ENCODE measurements at places on chromosomes 5 and 9.

DNA sequence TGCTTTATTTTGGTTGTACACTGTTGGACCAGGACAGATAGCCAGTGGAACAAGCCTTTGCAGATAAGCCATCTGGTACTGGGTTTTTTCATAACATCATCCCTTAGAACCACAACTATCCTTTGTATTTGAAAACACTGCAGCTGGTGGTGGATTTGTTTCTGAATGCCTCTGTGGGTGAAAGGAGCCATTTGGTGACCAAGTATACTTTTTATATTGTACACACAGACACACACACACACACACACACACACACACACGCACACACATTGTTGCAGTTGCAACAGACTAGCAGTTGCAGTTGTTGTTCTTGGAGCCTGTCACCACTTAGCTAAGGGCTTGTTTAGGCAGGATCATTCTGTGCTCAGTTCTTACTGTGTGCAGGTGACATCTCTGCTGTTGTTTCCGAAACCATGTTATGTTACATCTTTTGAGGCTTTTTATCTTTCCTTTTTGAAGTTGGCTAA lies 22.9 kb upstream of the CAVIN4 start:
- DNase-seq, result no peak

DNA sequence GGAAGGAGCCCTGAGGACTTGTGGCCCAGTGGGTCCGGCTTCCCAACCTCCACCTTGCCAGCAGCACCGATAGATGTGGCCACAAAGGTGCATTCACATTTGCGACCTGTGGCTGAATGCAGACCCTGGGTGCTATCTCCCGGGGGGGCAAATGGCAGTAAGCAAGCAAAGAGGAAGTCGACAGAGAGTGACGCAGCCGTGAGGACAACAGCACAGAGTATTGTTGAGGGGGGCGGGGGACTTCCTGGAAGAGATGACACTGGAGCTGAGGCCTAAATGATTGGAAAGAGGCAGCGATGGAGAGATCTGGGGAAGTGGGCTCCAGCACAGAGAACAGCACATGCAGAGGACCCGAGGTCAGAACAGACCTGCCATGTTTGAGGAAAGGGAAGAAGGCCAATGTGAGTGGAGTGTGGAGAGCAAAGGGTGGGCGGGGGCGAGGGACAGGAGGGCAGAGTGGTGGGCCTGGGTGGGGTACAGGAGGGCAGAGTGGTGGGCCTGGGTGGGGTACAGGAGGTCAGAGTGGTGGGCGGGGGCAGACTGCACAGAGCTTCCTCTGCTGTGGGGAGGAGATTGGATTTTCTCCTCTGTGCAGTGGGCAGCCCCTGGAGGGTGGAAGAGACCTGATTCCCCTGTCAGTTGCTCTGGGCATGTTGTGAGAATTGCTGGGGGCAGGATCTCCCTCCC lies 42.6 kb downstream of the ADAMTS2 start:
- no peak for DNase-seq

DNA sequence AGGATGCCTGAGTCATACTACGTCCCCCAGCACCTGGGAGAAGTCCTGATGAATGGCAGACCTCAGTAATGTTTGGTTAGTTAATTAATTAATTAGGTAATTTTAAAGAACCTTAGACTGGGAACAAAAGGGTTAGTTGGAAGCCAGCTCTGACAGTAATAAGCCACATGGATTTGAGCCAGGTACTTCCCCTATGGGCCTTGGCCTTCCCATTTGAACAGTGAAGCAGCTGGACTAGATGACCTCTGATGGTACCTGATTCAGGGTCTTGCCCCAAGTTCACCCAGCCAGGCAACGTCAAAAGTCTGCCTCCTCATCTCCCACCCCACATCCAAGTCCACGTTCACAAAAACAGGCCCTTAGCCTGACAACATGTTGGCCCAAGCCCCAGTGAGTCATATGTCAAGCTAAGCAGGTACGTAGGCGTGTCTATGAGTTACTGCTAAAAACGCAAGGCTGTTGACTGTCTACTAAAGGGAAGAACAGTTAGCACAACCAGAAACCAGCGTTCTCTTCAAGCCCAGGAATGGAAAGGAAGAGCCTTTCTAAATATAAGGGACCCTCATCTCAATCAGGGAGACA lies 303.2 kb downstream of the ACTL7B start:
- DNase-seq, result peak; percentile 53

DNA sequence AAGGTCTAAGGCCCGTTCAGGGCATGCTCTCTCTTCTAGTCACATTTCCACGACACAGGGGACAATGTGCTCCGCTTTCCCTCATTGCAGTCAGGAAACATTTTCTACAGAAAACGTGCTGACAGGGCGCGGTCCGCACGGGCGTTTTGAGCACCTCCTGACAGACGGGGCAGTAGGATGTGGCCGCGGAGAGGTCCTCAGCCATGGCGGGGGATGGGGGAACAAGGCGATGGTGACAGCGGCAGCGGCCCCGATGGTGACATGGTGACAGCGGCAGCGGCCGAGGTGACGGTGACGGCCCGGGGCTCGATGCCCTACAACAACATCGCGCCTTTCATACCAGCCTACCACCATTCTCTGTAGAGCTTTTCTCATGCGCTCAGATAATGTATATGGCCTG lies 4.1 kb downstream of the PLPP1 start:
- DNase-seq, result no peak

- DNase-seq, result no peak
These were observed 404 bp downstream of the MRNIP start for GRCh38 chr5:179858241-179858585.

DNA sequence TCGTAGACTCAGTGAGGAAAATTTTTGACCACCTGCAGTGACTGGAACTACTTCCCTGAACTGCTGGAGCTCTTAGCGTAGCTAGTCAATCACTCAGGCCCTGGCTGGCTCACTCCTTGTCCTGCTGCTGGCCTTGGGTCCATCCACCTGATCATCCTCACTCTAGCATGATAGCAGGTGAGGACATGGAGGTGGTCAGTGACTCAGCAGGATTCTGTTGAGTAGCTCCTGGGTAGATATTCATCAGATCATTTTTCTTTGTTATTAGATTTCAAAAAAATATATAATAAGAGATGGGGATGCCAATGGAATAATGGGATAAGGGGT lies 25.0 kb upstream of the SEMA4D start:
- no peak for DNase-seq

DNA sequence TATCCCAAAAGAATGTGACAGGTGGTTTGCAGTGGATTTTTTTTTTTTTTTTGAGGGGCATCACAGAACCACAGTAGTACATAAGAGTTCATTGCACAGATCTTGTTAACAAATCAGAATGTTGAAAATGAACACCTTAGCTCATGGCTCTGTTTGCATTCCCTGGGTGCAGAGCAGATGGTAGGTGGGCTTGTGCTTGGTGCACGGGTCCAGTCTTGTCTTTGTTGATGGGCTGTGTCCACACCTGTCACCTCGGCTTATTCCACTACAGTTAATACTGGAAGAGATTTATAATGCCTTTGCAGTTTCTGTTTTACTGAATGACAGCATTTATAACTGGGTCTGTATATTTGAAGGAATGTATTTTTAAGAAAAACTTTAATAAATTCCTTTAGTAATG lies 146.6 kb downstream of the KDM4C start:
- no peak for DNase-seq

DNA sequence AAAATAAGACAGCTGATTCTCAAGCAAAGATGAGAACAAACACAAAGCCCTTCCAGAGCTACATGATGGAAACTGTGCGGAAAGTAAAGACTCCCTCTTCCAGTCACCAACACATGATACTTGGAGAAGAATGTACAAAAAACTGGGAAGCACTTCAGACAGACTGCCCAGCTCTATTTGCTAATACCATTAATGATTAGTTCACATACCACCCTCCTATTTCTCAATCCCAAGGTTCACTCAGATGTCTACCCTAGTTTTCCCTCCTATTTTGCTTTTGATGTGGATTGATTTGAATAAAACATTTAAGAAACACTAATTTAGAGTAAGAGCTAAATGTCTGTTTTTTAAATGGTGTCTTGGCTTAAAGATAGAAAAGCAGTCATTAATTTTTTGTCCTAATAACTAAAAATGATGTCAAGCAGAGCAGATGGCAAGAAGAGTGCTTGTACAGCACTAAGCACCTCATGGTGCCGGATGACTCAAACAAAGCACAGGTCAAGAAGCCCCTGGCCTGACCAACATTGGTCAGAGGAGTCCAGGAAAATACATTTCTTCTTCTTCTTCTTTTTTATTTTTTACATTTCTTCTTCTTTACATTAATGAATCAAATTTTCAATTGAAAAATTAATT lies 639.4 kb downstream of the PDE4D start:
- DNase-seq, result no peak
